Airway epithelial cell (primary cell): ENCODE measurements at places on chromosomes 6 and 20. TPM values are rescaled to one million over a fixed set of nuclear protein-coding genes. Genes with fewer than 3 reads are reported as not detected.

Gene NTSR1
- total RNA-seq, result 1.4 and 1.6 TPM in 2 replicates

Gene SERINC1
- total RNA-seq, result 48.4 and 60.7 TPM in 2 replicates

Gene ALDH5A1
- 1.6 and 2.0 TPM in 2 replicates for total RNA-seq

Gene PRKN
- 1.3 and 2.4 TPM in 2 replicates for total RNA-seq

Gene CLPSL1
- total RNA-seq, result not detected in 2 replicates

Gene HDGFL1
- total RNA-seq, result not detected in 2 replicates

Gene HLA-DQA2
- total RNA-seq, result not detected in 2 replicates

Gene NRM
- 7.4 and 13.3 TPM in 2 replicates for total RNA-seq

Gene MMP24
- total RNA-seq, result not detected in 2 replicates

Gene TNFAIP3
- 7.4 and 10.4 TPM in 2 replicates for total RNA-seq

Gene FKBP1A
- total RNA-seq, result 138 and 159 TPM in 2 replicates

Gene ZSCAN23
- 0.74 and 1.4 TPM in 2 replicates for total RNA-seq

Gene TREM1
- 3.0 and 6.2 TPM in 2 replicates for total RNA-seq

Gene AKAP12
- 7.0 and 8.6 TPM in 2 replicates for total RNA-seq

Gene NMBR
- 0.14 TPM in 1 of 2 replicates, not detected in the other for total RNA-seq

Gene TMEM200A
- 0.14 and 0.98 TPM in 2 replicates for total RNA-seq

Gene ADIG
- total RNA-seq, result not detected in 2 replicates

Gene NKX2-4
- not detected in 2 replicates for total RNA-seq

Gene AVP
- not detected in 2 replicates for total RNA-seq

Gene CEP57L1
- total RNA-seq, result 8.5 and 17.6 TPM in 2 replicates

Gene WFDC10B
- total RNA-seq, result not detected in 2 replicates

Gene KIF6
- total RNA-seq, result not detected in 2 replicates

Gene SNAP91
- not detected in 2 replicates for total RNA-seq

Gene HEY2
- total RNA-seq, result 0.60 and 0.78 TPM in 2 replicates

Gene CST3
- 466 and 506 TPM in 2 replicates for total RNA-seq

Gene SDC4
- 226 and 235 TPM in 2 replicates for total RNA-seq

Gene PSMB9
- total RNA-seq, result 1.6 and 4.5 TPM in 2 replicates

Gene VSX1
- not detected in 2 replicates for total RNA-seq

Gene SOX18
- 0.07 TPM in 1 of 2 replicates, not detected in the other for total RNA-seq

Gene SLPI
- total RNA-seq, result 466 and 502 TPM in 2 replicates
